Endothelial cell (in vitro differentiated cells): ENCODE measurements at places on chromosomes 13 and 19.

DNA sequence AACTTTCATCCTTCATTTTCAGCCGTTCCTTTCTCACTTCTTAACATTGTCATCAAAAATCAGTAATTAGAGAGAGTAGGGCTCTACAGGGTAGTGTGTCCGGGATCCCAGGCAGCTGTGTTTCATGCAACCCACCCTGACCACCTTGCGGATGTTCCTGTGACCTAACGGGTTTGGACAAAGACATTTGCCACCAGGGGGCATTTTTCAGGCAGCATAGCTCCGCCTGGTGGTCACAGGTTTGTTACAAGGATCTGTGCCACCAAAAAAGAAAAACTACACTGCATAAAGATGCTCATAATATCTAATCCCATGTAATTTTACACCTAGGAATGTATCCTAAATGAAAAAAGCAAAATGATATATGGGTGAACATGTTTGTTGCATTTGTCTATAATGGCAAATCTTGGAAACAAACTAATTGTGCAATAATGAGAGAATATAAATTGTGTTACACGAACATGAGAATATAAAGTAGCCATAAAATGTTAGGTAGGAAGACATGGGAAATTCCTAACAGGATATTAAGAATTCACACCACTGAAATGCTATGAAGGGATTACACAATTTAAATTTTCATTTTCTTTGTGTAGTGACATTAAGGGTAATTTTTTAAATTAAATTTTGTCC lies 123.0 kb downstream of the SLC7A1 start:
- peaks cover 2% of the 10 kb centered on the region for H3K4me1 ChIP-seq
- peaks cover 2% of the 10 kb centered on the region for H3K27me3 ChIP-seq
- H3K27ac ChIP-seq: peak overlapping the region; percentile 11
- H3K36me3 ChIP-seq: no peaks in the 10 kb centered on the region
- H3K4me3 ChIP-seq: no peak overlapping the region

DNA sequence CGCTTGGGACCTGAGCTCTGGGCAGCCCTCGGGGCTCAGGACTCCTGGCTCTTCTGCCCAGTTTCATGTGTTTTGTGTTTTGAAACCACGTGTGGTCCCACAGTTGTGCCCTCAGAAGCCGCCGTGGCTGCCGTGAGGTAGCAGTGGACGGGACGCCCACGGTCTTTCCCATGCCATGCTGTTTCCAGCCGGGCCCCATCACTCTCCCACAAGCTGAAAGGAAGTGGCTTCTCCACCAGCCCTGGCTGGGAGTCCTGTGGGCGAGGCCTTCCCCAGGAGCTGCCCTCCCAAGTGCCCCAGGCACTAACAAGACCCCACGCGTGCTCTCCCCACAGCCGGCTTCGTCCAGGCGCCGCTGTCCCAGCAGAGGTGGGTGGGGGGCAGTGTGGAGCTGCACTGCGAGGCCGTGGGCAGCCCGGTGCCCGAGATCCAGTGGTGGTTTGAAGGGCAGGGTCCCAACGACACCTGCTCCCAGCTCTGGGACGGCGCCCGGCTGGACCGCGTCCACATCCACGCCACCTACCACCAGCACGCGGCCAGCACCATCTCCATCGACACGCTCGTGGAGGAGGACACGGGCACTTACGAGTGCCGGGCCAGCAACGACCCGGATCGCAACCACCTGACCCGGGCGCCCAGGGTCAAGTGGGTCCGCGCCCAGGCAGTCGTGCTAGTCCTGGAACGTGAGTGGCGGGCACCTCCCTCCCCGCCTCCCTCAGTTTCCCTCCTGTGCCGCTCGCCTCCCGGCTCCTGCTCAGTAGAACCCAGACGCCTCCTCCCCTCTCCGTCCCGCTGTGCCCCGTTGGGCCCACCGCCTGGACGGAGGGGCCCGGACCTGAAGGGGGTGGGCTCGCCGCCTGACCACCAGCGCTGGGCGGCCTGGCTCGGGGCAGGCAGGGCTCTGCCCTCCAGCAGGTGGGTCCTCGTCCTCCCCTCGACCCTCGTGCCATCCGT lies 5.3 kb downstream of the BSG start:
- H3K27me3 ChIP-seq: peaks cover 2% of the 10 kb centered on the region
- H3K36me3 ChIP-seq: no peaks in the 10 kb centered on the region
- DNase-seq: no peak
- peaks cover 10% of the 10 kb centered on the region for H3K4me1 ChIP-seq

DNA sequence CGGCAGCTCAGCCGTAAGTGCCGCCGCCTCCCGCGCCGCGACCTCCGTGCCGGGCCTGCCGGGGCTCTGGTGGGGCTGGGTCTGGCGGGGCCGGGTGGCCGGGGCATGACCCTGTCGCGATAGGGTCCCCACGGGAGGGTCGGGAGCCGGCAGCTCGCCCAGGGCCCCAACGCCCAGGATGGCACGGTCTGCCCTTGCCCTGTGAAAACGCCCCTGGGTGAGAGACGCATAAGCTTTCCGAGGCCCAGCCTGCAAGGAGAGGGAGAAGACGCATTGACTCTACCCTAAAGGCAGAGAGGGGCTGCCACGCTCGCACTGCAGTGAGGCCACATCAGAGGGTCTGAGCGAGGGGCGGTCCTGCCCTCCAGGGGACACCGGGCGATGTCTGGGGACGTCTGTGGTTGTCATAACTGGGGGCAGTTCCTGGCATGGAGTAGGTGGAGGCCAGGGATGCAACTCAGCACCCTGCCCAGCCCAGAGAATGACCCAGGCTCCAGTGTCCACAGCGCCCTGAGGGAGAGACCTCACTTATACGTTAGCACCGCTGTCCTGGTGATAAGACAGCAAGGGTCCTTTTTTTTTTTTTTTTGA lies 539 bp downstream of the ZNF554 start:
- peaks cover 11% of the 10 kb centered on the region for H3K27me3 ChIP-seq
- no peak overlapping the region for H3K27ac ChIP-seq
- H3K4me3 ChIP-seq: peak overlapping the region; percentile 94
- DNase-seq: peak; percentile 27

GRCh38 chr13:73943137-73943964 lies 190.9 kb downstream of the KLF12 start:
- no peaks in the 10 kb centered on the region for H3K36me3 ChIP-seq
- no peaks in the 10 kb centered on the region for H3K27me3 ChIP-seq

DNA sequence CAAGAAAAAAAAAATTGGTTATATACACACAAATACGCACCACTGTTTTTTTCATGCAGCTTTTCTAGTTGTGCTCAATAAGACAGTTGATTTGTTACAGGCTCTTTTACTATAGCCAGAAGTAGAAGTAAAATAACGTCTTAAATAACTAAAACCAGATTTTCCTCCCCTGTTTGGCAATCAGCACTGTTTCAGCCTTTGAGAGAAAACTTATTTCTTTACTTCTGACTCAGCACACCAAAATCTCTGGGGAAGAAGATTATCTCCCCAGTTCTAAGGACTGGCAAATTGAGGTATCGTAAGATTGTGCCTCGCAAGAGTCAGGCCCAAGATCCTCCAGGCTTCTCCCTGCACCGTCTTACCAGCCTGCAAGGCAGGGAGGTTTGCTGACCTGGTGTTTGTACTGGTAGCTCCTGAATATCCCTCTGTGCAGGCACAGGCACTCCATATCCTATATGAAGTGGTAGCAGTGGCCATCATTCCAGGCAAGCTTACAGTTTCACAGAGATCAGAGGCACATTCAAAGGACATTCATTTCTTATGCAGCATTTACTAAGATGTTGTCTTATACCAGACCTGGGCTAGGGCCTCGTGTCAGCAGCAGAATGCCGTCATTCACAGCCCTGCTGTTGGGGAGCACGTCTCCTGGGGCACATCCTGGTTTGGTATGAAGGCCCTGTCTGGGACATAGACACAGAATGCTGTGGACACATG lies 268.2 kb downstream of the ZNF536 start:
- no peaks in the 10 kb centered on the region for H3K4me1 ChIP-seq
- H3K36me3 ChIP-seq: no peaks in the 10 kb centered on the region
- H3K27me3 ChIP-seq: no peaks in the 10 kb centered on the region
- H3K27ac ChIP-seq: no peak overlapping the region
- no peak for DNase-seq

DNA sequence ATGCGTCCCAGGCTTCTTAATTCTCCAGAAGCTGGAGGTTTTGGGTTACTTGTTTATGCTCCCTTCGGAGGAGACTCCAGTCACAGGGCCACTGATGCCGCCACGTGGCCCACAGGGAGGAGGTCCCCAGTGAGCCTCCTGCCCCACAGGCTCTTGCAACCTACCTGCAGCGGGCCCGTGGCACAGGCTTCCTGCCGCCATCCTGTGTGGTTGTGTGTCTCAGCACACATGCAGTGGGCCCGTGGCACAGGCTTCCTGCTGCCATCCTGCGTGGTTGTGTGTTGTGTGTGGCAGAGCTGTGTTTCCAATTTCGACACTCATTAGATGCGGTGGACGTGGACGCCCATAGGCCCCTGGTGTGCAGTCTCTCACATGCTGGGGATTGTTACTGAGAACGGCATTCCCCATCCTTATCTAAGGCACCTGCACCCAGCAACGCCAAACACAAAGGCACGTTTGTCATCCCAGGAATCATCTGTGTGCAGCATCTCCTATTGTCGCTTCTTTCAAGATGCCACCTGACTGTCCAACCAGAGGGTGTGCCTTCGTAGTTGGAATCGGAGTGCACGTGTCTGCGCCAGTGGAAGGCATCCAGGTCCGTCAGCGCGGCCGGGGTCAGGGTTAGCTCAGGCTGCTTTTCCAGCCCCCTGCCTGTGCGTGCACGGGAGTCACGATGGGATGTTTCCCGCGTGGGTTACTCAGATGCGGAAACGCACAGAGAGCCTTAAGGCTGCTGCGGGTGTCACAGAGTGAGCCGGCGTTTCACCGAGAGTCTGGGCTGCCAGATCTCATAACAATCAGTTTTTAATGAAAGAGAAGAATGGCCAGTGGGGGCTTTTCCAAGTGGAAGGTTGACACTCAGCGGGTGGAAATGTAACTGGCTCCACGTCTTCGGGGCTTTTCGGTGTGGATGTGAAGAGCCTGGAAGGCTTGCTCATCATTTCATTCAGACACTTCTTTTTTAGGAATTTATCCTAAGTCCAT lies 119.8 kb downstream of the ATP11A start:
- H3K36me3 ChIP-seq: peaks cover 47% of the 10 kb centered on the region
- no peak for DNase-seq
- peaks cover 13% of the 10 kb centered on the region for H3K27me3 ChIP-seq
- H3K4me1 ChIP-seq: peaks cover under 1% of the 10 kb centered on the region
- H3K27ac ChIP-seq: no peak overlapping the region

GRCh38 chr13:96417939-96418685 lies 328.2 kb downstream of the HS6ST3 start:
- H3K36me3 ChIP-seq: no peaks in the 10 kb centered on the region
- H3K27ac ChIP-seq: no peak overlapping the region
- no peak for DNase-seq
- H3K27me3 ChIP-seq: no peaks in the 10 kb centered on the region
- no peaks in the 10 kb centered on the region for H3K4me1 ChIP-seq
- no peak overlapping the region for H3K4me3 ChIP-seq

DNA sequence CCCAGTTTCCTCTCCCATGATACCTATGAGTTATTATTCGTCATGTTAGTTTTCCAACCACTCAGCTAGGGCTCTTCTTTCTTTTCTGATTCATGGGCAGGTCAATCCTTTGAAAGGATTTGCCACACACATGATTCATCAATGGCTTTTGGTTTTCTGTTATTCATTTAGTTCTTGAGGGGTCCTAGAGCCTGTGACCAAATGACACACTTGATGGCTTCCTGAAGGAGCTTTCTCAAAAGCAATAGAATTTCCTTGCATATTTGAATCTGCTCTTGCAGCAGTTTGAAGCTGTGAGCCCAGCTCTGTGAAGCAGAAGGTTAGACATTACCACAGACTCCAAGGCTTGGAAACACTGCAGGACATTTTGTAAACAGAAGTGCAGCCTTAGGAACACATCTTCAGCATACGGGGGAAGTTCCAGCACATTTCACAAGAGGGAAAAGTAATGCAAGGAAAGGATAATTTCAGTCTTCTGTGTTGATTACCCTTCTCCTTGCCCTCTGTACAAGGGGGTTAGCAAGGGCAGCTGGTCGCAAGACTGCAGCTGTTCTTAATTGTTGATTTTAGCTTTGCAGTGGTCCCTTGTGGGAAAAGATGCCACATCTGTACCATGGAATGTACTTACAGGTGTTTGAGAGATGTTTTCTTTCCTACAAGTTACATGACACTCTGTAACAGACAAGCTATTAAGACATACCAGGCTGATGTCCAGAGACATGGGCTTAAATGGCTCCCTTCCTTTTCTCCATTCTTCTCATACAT lies 338.6 kb downstream of the KCNRG start:
- H3K27ac ChIP-seq: no peak overlapping the region
- H3K27me3 ChIP-seq: no peaks in the 10 kb centered on the region
- H3K36me3 ChIP-seq: no peaks in the 10 kb centered on the region
- H3K4me3 ChIP-seq: no peak overlapping the region
- DNase-seq: no peak

GRCh38 chr13:33634546-33634982 lies 183.4 kb upstream of the RFC3 start:
- H3K36me3 ChIP-seq: no peaks in the 10 kb centered on the region
- no peaks in the 10 kb centered on the region for H3K27me3 ChIP-seq
- H3K4me3 ChIP-seq: no peak overlapping the region

- H3K27me3 ChIP-seq: peaks cover 14% of the 10 kb centered on the region
- DNase-seq: no peak
- H3K4me3 ChIP-seq: no peak overlapping the region
- H3K36me3 ChIP-seq: no peaks in the 10 kb centered on the region
- H3K27ac ChIP-seq: no peak overlapping the region
Measured at GRCh38 chr19:44741841-44742329, 6.6 kb upstream of the BCL3 start.

DNA sequence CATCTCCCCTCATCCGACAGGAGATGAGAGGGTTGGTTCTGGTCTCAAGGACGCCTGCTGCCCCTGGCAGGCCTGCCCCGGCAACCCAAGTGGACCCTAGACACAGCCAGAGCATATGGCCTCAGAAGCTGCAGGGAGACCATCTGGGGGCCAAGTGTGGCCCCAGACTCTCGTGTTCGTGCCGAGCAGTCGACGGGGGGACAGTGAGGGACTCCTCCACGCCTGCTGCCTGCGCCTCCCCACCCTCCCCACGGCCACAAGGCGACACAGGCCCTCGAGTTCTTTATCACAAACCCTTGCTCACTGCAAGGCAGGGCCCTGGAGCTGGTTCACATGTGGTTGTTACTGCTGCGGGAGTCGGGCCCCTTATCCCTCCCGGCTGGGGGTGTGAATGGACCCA lies 9.3 kb downstream of the CAPS start:
- H3K27me3 ChIP-seq: peaks cover 7% of the 10 kb centered on the region
- no peak overlapping the region for H3K27ac ChIP-seq
- H3K36me3 ChIP-seq: peaks cover 42% of the 10 kb centered on the region
- no peak overlapping the region for H3K4me3 ChIP-seq

DNA sequence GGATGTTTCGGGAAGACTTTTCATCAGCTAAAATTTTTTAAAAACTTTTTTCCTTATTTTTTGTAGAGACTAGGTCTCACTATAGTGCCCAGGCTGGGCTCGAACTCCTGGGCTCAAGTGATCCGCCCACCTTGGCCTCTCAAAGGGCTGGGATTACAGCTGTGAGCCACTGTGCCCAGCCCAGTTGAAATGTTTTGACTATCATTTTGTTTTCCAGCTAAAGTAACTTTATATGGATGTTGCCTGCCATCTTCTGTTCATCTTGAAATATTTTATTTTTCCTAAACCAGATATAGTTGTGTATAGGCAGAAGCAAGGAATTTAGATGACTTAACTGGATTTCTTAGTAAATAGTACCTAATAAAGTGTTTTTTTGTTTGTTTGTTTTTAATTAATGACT lies 7.0 kb downstream of the CAB39L start:
- no peaks in the 10 kb centered on the region for H3K36me3 ChIP-seq
- H3K4me3 ChIP-seq: no peak overlapping the region
- H3K27ac ChIP-seq: no peak overlapping the region
- H3K27me3 ChIP-seq: no peaks in the 10 kb centered on the region
- H3K4me1 ChIP-seq: no peaks in the 10 kb centered on the region

- H3K4me3 ChIP-seq: peak within 1 kb of the TSS; percentile 66
- peaks cover 7% of the 10 kb centered on the region for H3K4me1 ChIP-seq
- DNase-seq: no peak
- H3K36me3 ChIP-seq: peaks cover 9% of the 10 kb centered on the region
- H3K27me3 ChIP-seq: peaks cover 30% of the 10 kb centered on the region
- peak within 1 kb of the TSS; percentile 48 for H3K27ac ChIP-seq
Measured at GRCh38 chr19:10010247-10010691, at the start of gene COL5A3. TSS of gene COL5A3 (minus strand) at chr19:10010504. CDS start at chr19:10010385, 119 bp downstream.
